ENCODE measurements at places on chromosomes 7 and 10.

GRCh38 chr10:69160809-69161241 is 19.2 kb upstream of the SUPV3L1 start:
- DNase-seq, result no peak

DNA sequence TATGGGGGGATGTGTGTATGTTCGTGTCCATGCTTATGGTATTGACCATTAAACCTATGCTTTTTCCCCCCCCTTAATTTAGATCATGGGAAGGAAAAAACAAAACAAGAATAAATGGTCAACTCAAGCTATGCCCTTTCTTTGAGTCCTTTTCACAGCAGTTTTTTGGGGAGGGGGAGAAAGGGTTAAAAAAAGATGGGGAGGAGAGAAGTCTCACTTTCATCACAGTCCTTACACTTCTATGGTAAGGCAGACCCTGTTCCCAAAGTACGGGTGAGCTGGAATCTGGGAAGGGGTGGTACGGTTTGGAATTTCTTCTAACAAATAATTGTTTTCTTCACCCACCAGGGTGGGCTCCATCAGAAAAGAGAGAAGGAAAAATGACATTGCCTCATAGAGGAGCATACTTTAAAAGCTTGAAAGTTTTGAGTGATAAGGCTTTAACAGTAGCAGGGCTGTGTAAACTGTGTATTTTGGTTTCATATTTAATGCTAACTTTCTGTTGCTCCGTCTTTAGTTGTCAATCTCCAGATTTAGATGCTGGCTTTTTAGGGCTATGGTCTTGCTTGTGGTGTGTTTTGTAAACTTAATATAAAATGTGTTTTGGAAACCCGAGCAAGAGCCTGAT is 180.1 kb downstream of the TCF7L2 start:
- no peak for DNase-seq

GRCh38 chr10:1609648-1609970 is 127.7 kb downstream of the ADARB2 start:
- no peak for DNase-seq

DNA sequence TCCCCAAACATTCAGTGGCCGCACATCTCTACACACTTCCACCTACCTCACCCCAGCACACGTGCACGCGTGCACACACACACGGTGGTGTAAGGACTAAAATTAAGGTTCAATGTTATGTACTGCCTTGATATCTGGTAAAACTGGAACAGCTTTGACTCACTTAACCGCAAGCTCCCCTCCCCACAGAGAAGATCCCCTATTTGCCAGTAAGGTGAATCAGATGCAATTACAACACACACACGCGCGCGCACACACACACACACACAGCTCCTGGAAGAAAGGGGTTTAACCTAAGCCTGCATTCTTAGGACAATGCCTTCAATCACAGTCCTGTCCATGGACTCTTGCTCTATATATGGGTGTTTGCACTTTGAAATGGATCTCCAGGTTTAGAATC is 25.5 kb upstream of the VPS41 start:
- DNase-seq, result no peak

DNA sequence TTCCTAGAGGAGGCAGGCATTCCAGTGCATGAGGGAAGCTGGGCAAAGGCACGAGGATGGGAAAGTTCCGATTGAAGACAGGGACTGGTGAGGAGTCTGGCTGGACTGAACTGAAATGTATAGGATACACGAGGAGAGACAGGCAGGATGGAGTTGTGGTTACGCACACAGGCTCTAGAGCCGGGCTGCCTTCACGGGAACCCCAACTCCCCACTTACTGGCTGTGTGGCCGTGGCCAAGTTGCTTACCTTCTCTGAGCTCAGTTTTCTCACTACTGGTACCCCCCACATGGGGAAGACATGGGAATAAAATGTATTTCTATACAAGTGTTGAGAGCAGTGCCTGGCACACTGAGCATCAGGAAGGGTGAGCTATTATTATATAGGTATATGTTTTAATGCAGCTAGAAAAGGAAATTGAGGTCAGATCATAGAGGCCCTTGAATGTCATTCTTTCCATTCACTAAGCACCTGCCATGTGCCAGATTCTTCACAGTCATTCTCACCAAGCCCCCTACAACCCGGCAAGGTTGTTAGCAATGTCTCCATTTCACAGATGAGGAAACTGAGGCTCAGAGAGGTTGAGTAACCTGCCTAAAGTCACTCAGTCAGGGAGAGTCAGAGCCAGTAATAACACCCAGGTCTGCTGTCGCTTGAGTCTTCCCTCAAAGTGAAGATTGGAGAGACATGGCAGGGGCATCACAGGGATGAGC is 9.7 kb downstream of the CHST3 start:
- no peak for DNase-seq

- no peak for DNase-seq
These were observed 36.2 kb downstream of the NOLC1 start for GRCh38 chr10:102188298-102188940.

GRCh38 chr10:59257224-59257623 is 80.8 kb downstream of the PHYHIPL start:
- DNase-seq, result no peak

GRCh38 chr7:82506702-82507101 is 63.1 kb upstream of the CACNA2D1 start:
- DNase-seq, result no peak

- DNase-seq, result no peak
These were observed 71.9 kb downstream of the AOAH start for GRCh38 chr7:36652431-36652830.

DNA sequence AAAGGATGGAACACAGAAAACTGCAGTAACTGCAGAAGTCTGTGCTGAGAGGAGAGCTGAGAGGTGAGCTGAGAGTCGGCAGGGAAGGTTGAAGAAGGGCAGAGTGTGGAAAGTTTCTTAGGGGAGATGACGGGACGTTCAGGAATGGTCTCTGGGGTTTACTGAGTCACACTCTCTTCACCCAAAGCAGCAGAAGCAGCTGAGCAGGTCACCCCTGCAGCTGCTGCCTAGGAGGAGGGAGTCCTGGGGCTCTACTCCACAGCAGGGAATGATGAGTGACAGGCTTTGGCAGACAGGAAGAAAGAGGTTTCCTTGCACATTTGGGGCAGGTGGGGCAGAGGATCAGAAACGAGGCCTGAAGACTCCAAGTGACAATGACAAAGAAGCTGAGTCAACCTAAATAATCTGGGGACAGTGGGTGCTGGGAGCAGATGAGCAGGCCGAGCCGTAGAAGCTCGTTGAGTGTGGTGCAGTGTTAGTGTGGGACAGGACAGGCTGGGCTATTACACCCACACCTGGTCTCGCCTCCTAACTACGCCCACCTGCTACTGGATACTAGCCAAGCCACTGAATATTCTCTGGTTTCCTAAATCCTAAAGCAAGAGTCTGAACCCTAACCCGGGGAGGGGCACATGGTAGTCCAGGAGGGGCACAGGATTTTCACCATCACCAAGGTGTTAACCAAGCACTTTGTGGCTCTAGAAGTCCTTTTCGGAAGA is 24.9 kb downstream of the BEND7 start:
- no peak for DNase-seq

- DNase-seq, result no peak
These were observed 15.1 kb downstream of the PKD1L1 start for GRCh38 chr7:47933215-47933614.

DNA sequence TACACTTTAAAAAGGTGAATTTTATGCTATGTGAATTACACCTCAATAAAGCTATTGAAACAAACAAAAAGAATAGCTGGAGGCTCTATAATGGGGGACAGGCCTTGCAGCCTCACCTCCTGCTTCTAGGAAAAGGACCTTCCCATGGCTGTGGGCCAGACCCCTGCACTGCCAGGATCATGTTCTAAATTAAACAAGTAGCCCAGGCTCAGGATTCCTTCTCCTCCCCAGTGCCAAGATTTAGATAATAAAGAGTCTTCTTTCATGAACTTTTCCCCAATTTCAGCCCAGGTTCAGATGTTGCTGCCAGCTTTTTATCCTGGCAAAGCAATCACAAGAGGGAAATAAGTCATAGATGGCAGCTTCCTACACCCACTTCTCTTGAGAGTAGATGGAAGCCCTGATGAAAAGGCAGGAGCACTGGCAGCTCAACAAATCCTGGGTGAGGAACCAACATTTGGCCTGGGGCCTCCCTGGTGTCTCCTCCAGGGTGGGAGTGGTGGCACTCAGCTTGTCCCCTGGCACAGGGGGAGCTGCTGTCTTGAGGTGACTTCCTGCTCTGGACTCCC is 22.2 kb upstream of the CAMK2B start:
- no peak for DNase-seq

GRCh38 chr7:130087364-130087763 is 17.0 kb downstream of the KLHDC10 start:
- DNase-seq, result no peak

DNA sequence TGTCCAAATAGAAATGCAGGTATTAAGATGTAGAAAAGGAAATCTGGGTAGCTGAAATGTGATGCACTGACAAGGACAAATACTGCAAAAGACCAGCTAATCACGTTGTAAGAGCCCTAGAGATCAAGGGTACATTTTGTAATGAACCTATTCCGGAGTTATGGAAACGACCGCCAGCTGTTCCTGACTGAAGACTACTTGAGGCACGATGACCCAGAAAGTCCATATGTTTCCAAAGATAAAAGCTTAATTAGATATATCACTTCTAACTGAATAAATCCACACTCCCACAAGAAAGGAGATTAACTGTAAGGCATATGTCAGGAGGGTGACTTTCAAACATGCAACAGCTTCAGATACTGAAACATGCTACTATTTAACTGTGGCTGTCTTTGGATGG is 253.5 kb downstream of the NSUN6 start:
- no peak for DNase-seq

DNA sequence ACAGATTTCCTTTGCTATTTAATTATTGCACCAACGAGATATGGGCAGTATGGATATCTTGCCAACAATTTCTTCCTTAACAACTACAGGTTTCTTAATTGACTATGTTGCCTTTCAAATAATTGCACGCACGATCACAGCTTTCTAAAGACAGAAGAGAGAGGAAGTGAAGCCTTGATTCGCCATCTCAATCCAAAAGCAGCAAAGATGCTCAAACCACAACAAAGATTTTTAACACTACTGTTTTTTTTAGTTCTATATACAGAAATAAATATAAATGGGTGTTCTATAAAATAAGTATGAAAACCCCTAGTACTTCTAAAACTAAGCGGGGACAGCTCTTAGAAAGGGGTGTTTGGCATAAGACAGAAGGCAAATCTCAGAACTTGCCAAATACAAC is 251.3 kb downstream of the SFMBT2 start:
- DNase-seq, result no peak

GRCh38 chr7:2820508-2820934 is 23.6 kb downstream of the GNA12 start:
- DNase-seq, result no peak

DNA sequence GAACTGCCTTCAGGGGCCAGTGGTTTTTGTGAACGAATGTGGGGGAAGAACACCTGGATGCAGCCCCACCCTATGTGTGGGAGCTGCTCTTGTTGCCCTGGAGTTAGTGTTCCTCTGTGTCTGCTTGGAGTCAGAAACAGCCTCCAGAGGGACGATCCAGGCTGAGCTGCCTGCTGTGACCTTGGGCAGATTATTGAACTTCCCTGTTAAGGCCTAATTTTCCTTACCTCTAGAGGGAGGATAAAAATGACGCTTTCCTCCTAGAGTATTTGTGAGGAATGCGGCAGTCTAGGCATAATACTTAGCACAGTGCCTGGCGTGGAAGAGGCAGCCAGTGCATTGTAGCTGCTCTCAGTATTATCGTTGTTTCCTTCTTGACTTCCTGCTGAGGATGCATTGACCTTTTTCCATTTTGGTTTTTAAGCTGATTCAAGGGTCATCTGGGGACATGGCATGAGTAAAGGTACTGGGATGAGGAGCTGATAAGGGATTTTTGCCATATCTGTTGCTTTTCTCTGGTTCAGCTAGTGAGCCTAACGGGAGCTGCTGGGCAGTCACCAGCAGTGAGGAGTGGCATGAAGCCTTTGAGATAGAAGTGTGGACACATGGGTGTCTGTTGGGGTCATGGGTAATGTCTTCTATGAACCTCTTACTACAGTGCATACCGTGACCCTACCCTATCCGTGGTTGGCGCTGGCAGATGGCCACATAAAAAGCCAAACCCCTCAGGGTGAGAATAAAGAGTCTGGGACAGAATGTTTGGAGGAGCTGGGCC is 6.4 kb downstream of the ZFYVE27 start:
- DNase-seq, result no peak

GRCh38 chr7:46360296-46360695 is 439.2 kb upstream of the IGFBP3 start:
- DNase-seq, result no peak

- no peak for DNase-seq
These were observed 77.4 kb downstream of the LRMDA start for GRCh38 chr10:75508814-75509306.

DNA sequence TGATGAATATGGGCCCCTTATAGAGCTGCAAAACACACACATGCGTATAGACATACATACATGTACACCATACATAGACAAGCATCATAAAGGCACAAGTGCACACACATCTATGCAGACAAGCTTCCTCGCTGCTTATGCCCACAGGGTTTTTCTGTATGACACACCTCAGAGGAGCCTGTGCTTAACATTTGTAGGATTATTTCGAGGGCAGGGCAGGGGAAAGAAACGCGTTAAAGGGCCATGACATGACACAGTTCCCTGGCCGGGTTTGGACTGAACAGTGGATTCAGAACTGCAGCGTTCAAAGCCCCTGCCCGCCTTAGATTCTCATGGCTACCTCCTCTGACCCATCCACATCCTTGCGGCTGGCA is 44.8 kb downstream of the CHST3 start:
- no peak for DNase-seq

- no peak for DNase-seq
These were observed 583.2 kb downstream of the GATA3 start for GRCh38 chr10:8637640-8638039.

DNA sequence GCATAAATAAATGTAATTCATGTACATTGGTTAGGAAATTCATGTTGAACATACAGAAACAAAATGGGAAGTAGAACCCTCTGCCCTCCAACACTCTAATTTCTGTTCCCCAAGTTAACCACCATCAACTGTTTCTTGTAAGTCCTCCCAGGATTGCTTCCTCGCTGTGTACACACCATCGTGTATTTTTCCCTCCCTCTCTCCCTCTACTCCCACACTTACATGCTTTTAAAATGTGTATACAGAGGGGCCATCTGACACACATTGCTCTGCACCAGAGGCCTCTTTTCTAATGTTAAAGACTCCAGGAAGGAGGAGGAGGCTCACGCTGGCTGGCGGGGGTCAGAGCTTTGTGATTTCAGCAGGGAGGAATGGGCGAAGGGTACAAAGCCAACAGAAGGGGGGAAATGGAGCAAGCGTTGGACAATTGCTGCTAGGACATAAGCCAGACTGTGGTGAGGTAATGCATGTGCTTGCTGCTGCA is 1.9 kb upstream of the EPHA1 start:
- no peak for DNase-seq

DNA sequence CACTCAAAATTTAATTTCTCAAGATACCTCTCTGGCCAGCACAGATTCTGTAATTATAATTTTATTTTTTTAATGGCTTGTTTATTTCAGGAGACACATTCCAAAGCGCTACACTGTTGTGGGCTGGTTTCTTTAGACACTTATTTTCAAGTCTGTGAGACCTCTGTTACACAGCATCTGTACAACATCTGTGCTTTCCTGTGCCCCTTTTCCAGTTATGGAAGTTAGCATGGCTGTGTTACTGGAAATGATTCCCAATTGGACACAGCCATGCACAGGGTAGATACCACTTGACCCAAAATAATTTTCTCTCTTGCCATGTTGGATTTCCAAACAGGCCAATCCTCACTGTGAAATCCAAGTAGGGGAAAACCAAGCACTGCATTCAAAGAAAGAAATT is 172.3 kb upstream of the ADCY1 start:
- no peak for DNase-seq

Data from activated effector memory CD4-positive, alpha-beta T cell treated with Interleukin-2 at 50 U/mL for 16 hours (primary cell).